ENCODE measurements at places on chromosomes 5 and 9. TPM values are rescaled to one million over a fixed set of nuclear protein-coding genes. Genes with fewer than 3 reads are reported as not detected.

Gene SPINK5
- total RNA-seq: not detected

Gene EQTN
- total RNA-seq: not detected

Gene SVEP1
- under 0.01 TPM for total RNA-seq

Gene PCDHB13
- under 0.01 TPM for total RNA-seq

Gene FIBCD1
- total RNA-seq: not detected

Gene PLPPR1
- total RNA-seq: not detected

Data from hematopoietic multipotent progenitor cell (in vitro differentiated cells).